ENCODE measurements at places on chromosomes 5 and 9.

DNA sequence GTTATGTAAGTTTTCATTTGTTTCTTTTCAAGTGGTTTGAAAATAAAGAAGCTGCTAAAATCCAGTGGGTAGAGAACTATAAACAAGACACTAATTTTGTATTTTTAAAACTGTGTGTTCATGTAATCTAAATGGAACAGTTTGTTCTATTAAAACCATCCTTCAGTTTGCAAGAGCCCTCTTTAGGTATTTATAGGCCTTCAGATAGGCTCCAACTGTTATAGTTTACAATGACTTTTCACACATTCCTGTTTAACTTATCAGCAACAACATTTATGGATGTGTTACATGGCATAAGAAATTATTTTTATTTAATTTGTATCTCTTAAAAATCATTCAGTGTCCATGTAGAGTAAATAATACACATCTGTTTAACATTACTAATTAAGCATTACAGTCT lies 126.7 kb upstream of the SLCO6A1 start:
- DNase-seq = no peak

- DNase-seq = no peak
Measured at GRCh38 chr9:130794923-130795495, 40.0 kb upstream of the ABL1 start.

GRCh38 chr5:176918613-176919012 lies 19.5 kb upstream of the HK3 start:
- no peak for DNase-seq

DNA sequence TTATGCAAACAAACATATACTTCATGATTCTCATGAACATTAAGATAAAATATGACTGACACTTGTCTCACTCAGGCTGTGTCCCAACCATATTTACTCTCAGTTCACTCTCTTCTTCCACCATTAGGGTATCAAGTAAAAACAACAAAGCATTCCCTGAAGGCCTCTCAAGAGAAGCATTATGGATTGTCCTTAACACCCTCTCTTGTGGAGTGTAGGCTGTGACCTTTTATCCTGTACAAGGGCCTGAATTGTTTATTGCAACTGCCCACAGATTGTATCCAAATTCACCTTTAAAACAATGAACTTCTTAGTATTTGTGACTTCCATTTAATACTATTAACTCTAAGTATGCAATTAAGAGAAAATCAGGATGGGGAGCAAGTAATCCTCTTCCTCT lies 78.1 kb downstream of the RICTOR start:
- DNase-seq = no peak

DNA sequence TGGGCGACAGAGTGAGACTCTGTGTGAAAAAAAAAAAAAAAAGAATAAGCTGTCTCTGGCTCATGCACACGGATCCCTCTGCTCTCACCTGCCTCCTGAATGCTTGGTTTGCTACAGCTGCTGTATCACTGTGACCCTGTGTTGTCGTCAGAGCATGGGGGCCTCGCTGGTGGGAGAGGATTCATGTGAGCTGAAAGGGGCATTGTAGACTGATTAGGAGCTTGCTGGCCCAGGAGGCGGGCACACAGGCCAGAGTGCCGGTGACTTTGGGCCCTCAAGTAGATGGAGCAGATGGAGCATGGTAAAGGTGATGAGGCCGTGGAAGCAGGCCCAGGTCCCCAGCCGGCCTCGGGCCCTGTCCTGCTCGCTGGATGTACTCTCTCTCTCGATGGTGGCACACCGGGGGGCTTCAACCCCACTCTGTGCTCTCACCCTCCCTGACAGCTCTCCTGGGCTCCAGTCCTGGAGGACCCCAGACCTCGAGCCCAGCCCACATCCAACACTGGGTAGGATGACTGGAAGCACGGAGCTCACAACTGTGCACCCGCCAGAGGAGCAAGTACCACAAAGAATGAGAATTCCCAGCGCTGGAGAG lies 7.1 kb downstream of the FLT4 start:
- no peak for DNase-seq

DNA sequence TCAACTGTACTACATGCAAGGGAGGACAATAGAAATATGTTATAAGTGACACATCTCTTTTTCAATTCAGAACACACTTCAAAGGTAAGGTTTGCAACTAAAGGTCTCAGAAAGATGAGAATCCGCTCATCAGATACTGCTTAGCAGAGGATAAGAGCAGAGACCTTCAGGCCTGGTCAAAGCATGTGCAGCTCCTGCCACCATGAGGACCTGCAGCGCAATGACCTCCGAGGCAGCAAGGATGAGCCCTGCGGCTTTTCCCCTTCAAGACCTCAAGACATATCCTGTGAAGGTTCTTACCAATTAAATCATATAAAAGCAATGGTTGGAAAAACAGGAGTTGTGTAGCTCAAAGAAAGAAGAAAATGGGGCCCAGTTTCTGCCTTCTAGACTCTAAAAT lies 135.8 kb downstream of the TRIM36 start:
- no peak for DNase-seq

Data from activated naive CD4-positive, alpha-beta T cell treated with Interleukin-2 at 50 U/mL for 16 hours (primary cell).